ENCODE measurements at places on chromosomes 6 and 20.

GRCh38 chr6:140548366-140548765, 1173.9 kb upstream of the CITED2 start:
- DNase-seq, result peak; percentile 57

DNA sequence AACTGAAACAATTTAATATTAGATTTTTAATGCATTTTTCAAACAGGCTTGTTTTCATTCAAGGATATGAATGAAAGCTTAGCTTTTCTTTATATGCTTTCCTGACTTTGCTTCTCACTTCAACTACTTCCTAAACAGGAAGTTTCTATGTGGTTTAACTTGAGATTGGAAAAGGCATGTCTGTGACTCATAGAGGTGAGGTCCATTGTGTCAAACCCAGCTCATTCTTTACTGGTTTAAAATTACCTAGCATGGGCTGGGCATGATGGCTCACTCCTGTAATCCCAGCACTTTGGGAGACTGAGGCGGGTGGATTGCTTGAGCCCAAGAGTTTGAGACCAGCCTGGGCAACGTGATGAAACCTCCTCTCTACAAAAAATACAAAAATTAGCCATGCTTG, 34.4 kb downstream of the EFHC1 start:
- peak; percentile 6 for DNase-seq

GRCh38 chr20:20370094-20370575, 2.2 kb downstream of the INSM1 start:
- peak; percentile 4 for DNase-seq

DNA sequence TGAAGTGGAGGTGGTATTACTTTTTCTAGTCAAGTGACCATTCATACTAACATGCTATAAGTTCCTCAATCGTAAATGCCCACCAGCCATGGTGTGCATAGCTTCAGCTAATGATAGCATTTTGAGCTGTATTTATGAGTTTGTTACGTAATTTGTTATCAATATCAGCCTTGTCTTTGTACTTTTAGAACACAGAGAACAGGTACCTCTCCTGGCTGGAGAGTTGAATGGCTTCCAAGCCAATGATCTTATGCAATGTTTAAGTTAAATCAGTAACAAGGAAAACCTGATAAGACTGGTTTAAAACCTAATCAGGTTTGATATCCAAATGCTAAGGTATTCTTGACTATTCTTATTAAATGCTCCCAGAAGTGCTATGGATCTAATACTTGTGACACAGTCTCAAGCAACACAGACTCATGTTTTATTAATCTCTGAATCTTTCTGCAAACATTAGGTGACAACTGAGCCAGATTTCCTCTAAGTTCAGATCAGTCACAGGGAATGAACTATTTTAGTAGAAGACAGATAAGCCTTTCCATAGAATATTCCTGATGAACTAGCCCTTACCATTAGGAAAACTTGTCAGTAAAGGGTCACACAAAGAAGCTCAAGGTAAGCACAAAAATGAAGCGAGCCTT, 154.8 kb downstream of the PTPRK start:
- no peak for DNase-seq

DNA sequence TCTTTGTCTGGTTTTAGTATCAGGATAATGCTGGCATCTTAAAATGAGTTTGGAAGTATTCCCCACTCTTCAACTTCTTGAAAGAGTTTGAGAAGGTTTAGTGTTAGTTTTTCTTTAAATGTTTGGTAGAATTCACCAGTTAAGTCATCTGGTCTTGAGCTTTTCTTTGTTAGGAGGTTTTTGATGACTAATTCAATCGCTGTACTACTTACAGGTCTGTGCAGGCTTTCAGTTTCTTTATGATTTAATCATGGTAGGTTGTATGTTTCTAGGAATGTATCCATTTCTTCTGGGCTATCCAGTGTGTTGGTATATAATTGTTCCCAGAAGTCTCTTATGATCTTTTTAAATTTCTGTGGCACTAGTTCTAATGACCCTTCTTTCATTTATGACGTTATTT, 215.5 kb downstream of the LRFN2 start:
- DNase-seq, result no peak

GRCh38 chr6:94636780-94637385, 940.5 kb upstream of the MANEA start:
- no peak for DNase-seq

GRCh38 chr6:127031511-127031910, 87.0 kb upstream of the RSPO3 start:
- peak; percentile 23 for DNase-seq
